ENCODE measurements at places on chromosomes 13 and 19.

DNA sequence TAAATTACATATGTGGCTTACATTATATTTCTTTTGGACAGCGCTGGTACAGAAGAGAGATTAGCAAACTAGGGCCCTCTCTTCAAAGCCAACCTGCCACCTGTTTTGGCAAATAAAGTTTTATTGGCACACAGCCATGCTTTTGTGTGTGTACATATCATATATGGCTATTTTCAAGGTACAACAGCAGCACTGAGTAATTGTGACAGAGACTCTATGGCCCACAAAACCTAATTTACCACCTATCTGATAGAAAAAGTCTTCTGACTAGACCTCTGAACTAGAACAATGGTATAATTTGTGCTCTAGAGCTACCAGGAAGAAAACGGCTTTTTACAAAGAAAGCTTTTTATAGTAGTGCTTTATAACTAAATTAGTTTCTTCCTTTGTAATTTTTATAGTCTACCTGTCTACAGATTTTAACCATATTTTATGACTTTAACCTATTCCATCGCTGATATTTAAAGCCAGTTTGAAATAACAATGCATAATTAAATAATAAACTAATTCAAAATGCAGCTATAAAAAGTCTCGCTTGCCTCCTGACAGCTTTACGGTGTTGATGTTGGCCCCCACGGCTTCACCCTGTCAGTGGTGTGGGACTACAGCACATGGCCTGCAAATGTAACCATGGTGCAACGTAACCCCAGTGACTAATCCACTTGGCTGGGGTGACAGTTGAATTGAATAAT is 17.7 kb upstream of the DPY19L3 start:
- H3K4me3 ChIP-seq = no peak overlapping the region
- no peak for DNase-seq
- peaks cover 17% of the 10 kb centered on the region for H3K36me3 ChIP-seq

DNA sequence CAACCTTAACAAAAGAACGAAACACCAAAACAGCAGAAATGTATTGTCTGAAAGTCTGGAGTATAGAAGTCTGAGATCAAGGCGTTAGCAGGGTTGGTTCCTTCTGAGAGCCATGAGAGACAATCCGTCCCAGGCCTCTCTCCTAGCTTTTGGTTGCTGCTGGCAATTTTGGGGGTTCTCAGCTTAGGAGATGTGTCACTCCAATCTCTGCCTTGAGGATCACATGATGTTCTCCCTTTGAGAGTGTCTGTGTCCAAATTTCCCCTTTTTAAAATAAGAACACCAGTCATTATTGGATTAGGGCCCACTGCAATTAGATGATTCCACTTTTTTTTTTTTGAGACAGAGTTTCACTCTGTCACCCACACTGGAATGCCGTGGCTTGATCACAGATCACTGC is 10.1 kb downstream of the KCNN1 start:
- no peak overlapping the region for H3K4me3 ChIP-seq
- no peak for DNase-seq
- H3K27ac ChIP-seq = no peak overlapping the region
- H3K4me1 ChIP-seq = no peaks in the 10 kb centered on the region

- no peak overlapping the region for H3K4me3 ChIP-seq
- H3K27ac ChIP-seq = no peak overlapping the region
- DNase-seq = peak; percentile 45
- H3K36me3 ChIP-seq = no peaks in the 10 kb centered on the region
These were observed 5.0 kb downstream of the FFAR1 start for GRCh38 chr19:35352448-35353304.

GRCh38 chr13:109780845-109781383 is 5.5 kb downstream of the IRS2 start:
- peaks cover 9% of the 10 kb centered on the region for H3K27me3 ChIP-seq
- no peak for DNase-seq
- peak overlapping the region; percentile 78 for H3K4me3 ChIP-seq
- H3K27ac ChIP-seq = no peak overlapping the region
- H3K36me3 ChIP-seq = peaks cover 31% of the 10 kb centered on the region

GRCh38 chr13:60026286-60026685 is 137.4 kb downstream of the DIAPH3 start:
- H3K27me3 ChIP-seq = no peaks in the 10 kb centered on the region
- no peaks in the 10 kb centered on the region for H3K36me3 ChIP-seq
- H3K4me1 ChIP-seq = no peaks in the 10 kb centered on the region
- no peak overlapping the region for H3K27ac ChIP-seq
- no peak overlapping the region for H3K4me3 ChIP-seq

GRCh38 chr13:100461309-100462030 is 127.1 kb downstream of the GGACT start:
- H3K36me3 ChIP-seq = peaks cover 12% of the 10 kb centered on the region
- DNase-seq = no peak
- H3K27ac ChIP-seq = no peak overlapping the region

DNA sequence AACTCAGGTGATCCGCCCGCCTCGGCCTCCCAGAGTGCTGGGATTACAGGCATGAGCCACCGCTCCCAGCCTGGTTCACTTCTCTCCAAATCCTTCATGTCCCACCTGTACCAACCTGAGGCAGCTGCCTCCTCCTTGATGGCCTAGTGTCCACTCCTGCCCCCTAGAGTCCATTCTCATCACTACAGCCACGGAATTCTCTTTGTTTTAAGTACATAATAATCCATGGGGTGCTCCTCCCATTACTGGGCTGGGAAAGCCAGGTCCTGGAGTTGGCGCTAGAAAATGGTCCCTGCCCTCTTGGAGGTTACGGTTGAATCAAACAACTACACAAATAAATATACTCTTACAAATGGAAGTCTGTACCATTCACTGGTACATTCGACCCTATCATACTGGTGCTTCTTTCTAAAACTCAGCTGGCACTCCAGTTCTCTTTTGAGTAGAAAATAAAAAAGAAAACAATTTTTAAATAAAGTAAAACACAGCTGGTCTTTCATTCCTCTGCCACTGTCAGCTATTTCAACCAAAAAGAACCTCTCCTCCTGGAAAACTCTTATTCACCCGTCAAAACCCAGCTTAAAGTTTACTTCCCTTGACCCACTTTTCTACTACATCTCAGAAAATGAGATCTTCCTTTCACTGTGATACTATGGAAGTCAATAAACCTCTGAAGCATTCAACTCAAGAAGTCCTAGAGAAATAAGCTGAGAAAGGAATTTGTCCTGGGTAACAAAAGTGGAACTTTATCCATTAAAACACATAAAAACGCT is 22.4 kb upstream of the ARHGEF18 start:
- DNase-seq = no peak
- H3K4me1 ChIP-seq = peaks cover 9% of the 10 kb centered on the region
- no peak overlapping the region for H3K4me3 ChIP-seq
- H3K36me3 ChIP-seq = no peaks in the 10 kb centered on the region

- no peaks in the 10 kb centered on the region for H3K4me1 ChIP-seq
- no peak for DNase-seq
- no peaks in the 10 kb centered on the region for H3K27me3 ChIP-seq
- no peak overlapping the region for H3K27ac ChIP-seq
- H3K4me3 ChIP-seq = no peak overlapping the region
- H3K36me3 ChIP-seq = no peaks in the 10 kb centered on the region
These were observed 339.5 kb downstream of the DCT start for GRCh38 chr13:94140027-94140426.

GRCh38 chr13:22455036-22455435 is 725.7 kb upstream of the SGCG start:
- no peaks in the 10 kb centered on the region for H3K27me3 ChIP-seq
- H3K4me3 ChIP-seq = no peak overlapping the region
- H3K4me1 ChIP-seq = peaks cover 22% of the 10 kb centered on the region
- H3K36me3 ChIP-seq = no peaks in the 10 kb centered on the region
- no peak overlapping the region for H3K27ac ChIP-seq

Data from left ventricle myocardium inferior (tissue), 1 donor.